ENCODE measurements at places on chromosomes 2 and 18.

DNA sequence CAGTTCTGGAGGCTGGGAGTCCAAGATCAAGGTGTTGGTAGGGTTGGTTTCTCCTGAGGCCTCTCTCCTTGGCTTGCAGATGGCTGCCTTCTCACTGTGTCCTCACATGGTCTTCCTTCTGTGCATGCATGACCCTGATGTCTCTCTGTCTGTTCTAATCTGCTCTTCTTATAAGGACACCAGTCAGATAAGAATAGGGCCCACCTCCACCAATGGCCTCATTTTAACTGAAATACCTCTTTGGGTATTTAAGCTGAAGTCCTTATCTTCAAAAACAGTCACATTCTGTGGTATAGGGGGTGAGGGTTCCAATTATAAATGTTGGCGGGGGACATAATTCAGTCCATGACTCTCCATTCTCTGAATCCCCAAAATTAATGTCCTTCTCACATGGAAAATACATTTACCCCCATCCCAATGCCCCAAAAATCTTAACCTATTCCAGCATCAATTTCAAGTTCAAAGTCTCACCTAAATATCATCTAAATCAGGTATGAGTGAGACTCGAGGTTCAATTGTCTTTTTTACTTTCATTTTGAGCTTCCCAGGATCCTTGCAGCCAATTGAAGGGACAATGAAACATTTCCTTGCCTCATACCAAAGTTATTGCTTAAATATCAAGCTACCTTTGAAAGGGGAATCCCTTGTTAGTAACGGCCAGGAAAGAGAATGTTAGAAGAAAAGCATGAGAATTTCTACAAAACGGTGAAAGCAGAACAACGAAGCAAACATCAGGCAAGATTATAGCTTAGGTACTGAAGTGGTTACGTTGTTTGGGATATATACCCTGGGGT, 20.6 kb upstream of the CNOT11 start:
- DNase-seq = no peak

- DNase-seq = no peak
These were observed 18.1 kb upstream of the ZNF407 start for GRCh38 chr18:74579496-74580065.

DNA sequence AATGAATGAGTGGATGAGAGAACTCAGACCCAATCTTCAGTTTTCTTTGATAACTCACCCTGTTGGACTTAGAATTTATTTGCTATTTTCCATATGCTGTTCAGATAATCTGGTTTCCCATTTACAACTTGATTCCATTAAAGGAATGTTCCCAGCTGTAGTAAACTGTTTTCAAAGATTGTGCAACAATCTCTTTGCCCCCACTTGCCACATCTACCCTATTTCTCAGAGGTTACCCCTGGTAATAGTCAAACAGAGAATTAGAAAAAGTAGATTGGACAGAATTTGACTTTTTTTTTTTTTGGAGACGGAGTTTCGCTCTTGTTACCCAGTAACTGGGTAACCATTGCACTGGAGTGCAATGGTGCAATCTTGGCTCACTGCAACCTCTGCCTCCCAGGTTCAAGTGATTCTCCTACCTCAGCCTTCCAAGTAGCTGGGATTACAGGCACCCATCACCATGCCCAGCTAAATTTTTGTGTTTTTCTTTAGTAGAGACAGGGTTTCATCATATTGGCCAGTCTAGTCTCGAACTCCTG, 93.4 kb upstream of the SIX2 start:
- DNase-seq = no peak

- peak; percentile 51 for DNase-seq
These were observed 4.9 kb downstream of the UCN start for GRCh38 chr2:27303093-27304025.

DNA sequence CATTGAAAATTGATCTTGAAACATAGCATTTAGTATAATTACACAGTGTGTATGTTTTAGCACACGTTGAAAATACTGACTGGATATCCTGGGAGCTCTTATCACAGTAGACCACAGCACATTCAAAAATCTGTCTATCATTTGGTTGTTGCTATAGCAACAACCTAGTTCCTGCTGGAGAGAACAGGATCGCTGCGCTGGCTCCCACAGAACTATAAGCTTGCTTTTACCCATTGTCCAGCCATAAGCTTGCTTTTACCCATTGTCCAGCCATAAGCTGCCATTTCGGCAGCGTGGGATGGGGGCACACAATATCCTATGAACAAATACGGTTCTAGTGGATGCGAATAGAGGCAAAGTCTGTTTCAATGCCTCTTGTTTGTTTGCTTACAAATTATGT, 70.4 kb upstream of the ST6GAL2 start:
- DNase-seq = no peak

DNA sequence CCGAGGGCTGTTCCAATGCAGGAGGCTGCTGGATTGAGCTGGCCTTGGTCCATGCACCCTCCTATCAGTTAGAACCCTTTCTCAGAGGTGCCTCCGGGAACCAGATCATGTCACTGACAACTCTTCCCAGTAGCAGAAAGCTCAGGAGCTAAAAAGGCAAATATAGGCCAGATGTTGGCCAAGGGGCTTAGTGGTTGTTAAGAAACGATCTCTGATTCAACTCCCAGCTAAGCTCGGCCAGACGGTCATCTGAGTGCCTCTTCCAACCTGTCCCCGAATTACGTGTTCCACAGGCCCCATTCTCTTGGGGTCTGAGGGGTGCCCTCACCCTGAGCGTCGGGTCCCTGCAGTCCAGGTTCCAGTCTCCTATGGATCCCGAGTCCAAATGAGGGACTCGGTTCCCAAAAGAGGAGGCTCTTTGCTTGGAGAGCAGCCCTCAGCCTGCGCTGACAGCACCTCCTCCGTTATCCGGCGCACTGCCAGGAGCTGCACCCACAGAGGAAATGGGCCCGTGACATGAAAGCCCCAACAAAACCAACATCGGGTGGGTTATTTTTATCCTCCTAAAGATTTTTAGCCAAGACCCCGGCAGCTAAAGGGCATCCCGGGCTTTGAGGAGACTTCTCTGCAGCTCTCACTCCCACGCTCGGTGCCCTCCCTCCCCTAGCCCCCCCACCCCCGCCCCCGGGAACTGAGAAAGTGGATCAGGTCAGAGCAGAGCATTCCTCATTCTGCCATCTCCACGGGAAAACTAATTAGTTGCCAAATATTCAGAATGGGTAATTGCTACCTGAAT, 106.6 kb upstream of the ID2 start:
- DNase-seq = no peak

DNA sequence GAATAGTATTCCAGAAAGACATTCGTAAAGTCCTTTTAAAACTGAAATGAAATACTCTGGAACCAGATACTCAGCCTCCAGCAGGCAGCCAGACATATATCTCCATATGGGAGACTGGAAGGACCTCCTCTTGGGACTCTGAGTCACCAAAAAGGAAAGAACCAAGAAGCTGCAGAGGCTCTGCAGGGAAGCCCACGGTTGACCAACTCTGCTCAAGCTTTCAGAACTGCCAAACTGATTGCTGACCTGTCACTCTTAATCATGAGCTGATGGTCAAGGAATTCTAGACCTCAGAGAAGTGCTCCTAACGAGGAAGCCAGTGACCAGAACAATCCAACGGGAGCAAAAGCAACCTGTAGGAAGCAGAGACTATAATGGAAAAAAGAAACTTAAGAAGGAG, 434.7 kb downstream of the EIPR1 start:
- no peak for DNase-seq

GRCh38 chr2:168119515-168120141, 127.8 kb downstream of the STK39 start:
- DNase-seq = peak; percentile 29

- no peak for DNase-seq
These were observed 470 bp upstream of the FAP start for GRCh38 chr2:162243715-162244114.

- DNase-seq = no peak
These were observed 28.5 kb downstream of the MAP4K3 start for GRCh38 chr2:39408351-39409136.

- no peak for DNase-seq
These were observed 1045.1 kb upstream of the POU3F3 start for GRCh38 chr2:103808814-103809213.

GRCh38 chr2:109637749-109638570, 23.8 kb downstream of the SOWAHC start:
- DNase-seq = no peak

DNA sequence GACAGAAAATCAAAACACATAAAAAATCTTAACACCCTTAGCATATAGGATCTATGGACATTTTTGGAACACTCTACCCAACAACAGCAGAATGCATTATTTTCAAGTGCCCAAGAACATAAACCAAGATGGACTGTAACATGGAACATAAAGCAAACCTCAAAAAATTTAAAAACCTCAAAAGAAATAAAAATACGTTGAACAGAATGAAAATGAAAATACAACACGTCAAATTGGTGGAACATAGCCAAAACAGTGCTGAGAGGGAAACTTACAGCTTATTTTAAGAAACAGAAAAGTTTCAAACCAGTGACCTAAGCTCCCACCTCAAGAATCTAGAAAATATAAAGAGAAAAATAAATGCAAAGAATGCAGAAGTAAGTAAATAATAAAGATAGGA, 58.3 kb upstream of the BCL2L11 start:
- no peak for DNase-seq

- DNase-seq = no peak
These were observed 504.8 kb downstream of the PIK3C3 start for GRCh38 chr18:42459873-42460272.

GRCh38 chr18:22387787-22388186, 29.9 kb downstream of the CTAGE1 start:
- DNase-seq = no peak

DNA sequence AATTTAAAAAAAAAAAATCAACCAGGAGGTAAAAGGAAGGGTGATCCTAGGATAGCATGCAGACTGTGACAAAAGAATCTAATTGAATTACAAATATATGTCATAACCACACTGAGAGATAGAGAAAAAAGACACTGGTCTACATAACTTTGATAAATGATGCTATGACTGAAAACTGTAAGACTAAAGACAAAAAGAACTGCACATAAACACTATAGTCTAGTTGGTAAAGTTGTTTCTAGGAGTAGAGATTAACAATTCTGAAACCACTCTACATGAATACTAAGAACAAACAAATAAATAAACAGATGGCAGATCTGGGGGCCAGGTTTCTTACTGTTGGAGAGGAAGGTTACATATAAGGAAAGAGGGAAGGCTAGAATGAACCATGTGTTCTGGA, 14.6 kb upstream of the CHAC2 start:
- DNase-seq = no peak

- DNase-seq = no peak
These were observed 130.5 kb upstream of the MGAT5 start for GRCh38 chr2:134123332-134123731.

GRCh38 chr2:223109341-223109740, 57.4 kb downstream of the KCNE4 start:
- DNase-seq = no peak

DNA sequence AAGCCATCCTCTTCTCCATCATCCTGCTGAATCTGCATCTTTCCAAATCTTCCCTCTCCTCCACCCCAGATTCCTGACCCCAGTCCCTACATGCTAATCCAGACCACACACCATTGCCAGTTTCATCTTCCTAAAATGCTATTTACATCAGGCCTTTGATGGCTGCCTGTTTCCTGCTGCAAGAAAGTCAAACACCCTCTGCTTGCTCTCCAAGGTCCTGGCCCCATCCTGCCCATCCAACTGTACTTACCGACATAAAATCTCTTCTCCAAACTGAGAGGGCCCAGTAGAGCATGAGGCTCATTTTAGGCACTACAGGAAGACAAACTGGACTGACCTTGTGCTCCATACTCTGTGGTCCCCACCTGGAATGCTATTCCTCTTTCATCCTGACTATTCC, 19.0 kb downstream of the ALK start:
- no peak for DNase-seq

- DNase-seq = no peak
These were observed 232.4 kb downstream of the INSIG2 start for GRCh38 chr2:118320658-118321057.

GRCh38 chr2:156852681-156853080, 404.8 kb upstream of the GALNT5 start:
- no peak for DNase-seq

GRCh38 chr2:176638167-176639015, 369.1 kb downstream of the MTX2 start:
- no peak for DNase-seq

- no peak for DNase-seq
These were observed 366.3 kb downstream of the SS18 start for GRCh38 chr18:25724121-25724520.

DNA sequence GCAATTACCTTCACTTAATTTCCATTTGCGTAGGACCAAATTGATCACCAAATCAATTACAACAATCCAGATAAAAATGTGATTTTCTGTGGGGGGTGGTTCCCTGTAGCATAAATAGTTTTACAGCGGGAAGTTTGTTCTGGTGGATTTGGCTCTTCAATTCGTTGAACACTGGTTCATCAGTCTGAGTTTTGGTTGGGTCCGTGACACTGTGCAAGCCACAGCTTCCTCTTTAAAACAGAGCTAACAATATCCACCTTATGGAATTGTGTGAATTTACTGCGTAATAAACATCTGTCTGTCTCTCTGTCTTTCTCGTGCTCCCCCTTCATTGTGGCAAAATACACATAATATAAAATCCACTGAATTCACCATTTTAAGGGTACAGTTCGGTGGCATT, 310.8 kb downstream of the TGIF1 start:
- DNase-seq = no peak

DNA sequence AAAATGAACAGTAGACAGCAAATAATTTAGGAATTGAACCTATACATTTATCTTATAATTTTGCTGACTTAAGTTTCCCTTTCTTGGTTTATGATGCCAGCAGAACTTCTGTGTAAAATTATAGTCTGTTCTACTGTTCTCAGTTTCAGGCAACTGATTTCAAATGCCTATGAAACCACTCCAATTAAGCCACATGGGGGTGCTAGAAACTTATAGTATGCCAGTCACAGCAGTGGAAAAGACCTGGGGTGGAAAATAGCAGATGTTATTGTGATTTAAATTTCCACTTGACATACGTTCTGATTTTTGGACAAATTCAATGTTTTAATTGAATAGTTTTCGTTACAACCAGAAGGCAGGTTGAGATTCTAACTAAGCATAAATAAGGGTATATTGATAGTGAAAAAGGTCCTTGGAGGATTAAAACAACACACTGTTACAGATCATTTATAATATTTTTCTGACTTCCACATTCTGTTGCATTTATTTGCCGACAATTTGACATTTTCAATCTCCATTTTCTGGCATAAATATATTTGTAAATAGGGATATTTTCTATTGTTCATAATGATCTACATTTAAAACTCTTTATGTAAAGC, 61.4 kb downstream of the CPS1 start:
- peak; percentile 41 for DNase-seq

DNA sequence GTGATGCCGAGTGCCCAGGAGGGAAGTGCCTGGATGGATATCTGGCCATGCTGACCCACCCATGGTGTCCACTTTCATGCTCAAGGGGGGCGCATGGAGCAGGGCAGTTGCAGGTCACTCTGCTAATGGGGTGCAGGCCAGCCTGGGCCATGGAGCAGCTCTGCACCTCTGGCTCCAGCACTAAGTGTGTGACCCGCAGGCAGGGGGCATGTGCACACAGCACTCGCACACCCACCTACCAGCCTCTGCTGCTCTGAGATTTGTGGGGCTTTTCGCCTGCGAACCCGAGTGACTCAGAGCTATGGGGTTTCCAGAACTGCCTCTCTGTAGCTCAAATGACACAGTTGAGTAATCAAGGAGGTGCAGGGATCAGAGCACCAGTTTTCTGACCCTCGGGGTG, 66.2 kb downstream of the CYP26B1 start:
- no peak for DNase-seq

- no peak for DNase-seq
These were observed 63.7 kb downstream of the VIL1 start for GRCh38 chr2:218482651-218483050.

All from NCI-H446 treated with DMSO at 0.1 percent for 48 hours (cell line).